ENCODE measurements at places on chromosomes 12 and 14. TPM values are rescaled to one million over a fixed set of nuclear protein-coding genes. Genes with fewer than 3 reads are reported as not detected.

DNA sequence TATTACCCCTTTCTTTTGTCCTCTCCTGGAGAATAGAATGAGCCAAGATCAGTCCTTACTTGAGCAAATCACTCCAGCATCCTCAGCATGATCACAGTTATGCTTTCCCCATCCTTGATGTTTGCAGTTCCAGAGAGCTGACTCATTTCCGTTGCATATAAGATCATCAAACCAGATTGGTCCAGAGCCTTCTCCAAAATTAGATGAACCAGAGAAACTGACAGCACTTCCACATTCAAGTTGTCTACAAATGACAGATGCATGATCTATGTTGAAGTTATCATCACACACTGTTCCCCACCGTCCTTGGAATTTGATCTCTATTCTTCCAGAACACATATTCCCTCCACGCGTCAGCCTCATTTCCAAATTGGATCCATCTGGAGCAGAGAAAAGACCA is 4.8 kb downstream of the CD163 start:
- no peak overlapping the region for H3K4me3 ChIP-seq
- H3K27me3 ChIP-seq = no peaks in the 10 kb centered on the region
- no peaks in the 10 kb centered on the region for H3K4me1 ChIP-seq
- no peak for DNase-seq

DNA sequence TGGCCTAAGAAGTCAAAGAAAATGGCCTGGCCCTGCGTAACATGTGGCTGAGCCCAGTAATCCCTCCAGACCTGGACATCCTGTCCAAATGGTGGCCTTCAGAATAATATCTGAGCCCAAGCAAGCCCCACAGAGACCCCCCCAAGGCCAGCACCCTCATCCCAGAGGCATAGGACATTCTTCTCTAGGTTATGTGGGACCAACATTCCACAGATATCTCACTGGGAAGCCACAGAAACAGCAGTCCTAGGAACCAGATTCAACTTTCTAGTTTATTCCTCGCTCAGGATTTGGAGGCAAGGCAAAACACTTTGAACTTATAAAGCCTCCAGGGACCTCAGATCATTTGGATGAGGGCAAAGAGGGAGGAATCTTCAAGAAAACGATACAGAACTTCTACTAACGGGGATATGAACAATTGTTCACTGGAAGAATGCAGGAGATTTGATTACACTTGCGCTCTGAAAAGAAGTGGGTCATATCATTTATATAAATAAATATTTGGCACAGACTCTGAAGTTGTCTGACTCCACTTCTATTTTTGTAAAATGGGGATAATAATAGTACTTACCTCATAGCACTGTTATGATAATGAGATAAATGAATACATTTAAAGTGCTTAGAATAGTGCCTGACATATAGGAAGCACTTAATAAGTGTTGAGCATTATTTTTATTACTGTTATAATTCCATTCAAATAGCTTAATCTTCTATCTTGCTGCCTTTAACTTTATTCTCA is 171.5 kb downstream of the NUAK1 start:
- no peak overlapping the region for H3K27ac ChIP-seq
- H3K27me3 ChIP-seq = no peaks in the 10 kb centered on the region
- no peaks in the 10 kb centered on the region for H3K4me1 ChIP-seq
- no peaks in the 10 kb centered on the region for H3K36me3 ChIP-seq
- no peak overlapping the region for H3K4me3 ChIP-seq
- DNase-seq = no peak

GRCh38 chr14:48747561-48748089 is 838.6 kb downstream of the RPS29 start:
- no peaks in the 10 kb centered on the region for H3K4me1 ChIP-seq
- H3K36me3 ChIP-seq = no peaks in the 10 kb centered on the region
- no peak overlapping the region for H3K4me3 ChIP-seq
- no peaks in the 10 kb centered on the region for H3K27me3 ChIP-seq
- DNase-seq = no peak

DNA sequence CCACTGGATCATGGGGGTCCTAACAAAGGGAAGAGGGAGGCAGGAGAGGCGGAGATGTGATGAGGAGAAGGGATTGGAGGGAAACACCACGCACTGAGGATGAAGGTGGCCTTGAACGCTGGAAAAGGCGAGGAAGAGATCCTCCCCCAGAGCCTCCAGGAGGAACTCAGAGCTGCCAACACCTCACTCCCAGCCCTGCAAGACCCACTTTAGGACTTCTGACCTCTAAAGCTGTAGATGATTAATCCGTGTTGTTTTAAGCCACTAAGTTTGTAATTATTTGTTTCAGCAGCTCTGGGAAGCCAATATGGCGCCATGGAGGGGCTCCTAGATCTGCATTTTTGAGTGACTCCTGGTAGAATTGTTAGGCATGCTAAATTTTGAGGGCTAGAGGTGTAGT is 74.6 kb upstream of the CEP83 start:
- no peaks in the 10 kb centered on the region for H3K36me3 ChIP-seq
- H3K4me1 ChIP-seq = no peaks in the 10 kb centered on the region
- DNase-seq = no peak
- no peak overlapping the region for H3K4me3 ChIP-seq
- H3K27ac ChIP-seq = no peak overlapping the region

DNA sequence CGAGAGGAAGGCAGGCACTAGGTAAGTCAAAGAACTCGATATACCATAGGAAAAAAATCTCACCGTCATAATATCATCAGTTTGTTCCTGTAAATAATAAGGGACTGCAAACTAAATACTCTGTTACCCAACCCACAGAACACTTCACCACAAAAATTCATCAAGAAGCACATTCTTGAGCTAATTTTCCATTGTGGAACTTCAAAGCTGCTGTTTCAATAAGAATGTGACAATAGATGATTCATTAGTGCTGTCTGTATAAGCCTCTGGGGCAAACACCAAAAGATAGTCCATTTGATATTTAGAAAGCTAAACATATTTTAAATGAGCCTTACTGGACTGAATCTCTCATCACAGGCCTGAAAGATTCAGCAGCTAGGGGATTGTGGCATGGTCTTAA is 219.4 kb downstream of the KSR2 start:
- no peaks in the 10 kb centered on the region for H3K27me3 ChIP-seq
- H3K36me3 ChIP-seq = no peaks in the 10 kb centered on the region
- H3K4me1 ChIP-seq = no peaks in the 10 kb centered on the region
- DNase-seq = no peak
- H3K4me3 ChIP-seq = no peak overlapping the region

GRCh38 chr14:51844081-51844881 is 16.1 kb upstream of the GNG2 start:
- DNase-seq = peak; percentile 83
- peak overlapping the region; percentile 93 for H3K27ac ChIP-seq
- H3K4me3 ChIP-seq = no peak overlapping the region
- H3K27me3 ChIP-seq = no peaks in the 10 kb centered on the region

GRCh38 chr12:25434515-25434914 is 118.6 kb downstream of the LMNTD1 start:
- DNase-seq = no peak
- H3K4me1 ChIP-seq = no peaks in the 10 kb centered on the region
- H3K4me3 ChIP-seq = no peak overlapping the region
- no peak overlapping the region for H3K27ac ChIP-seq
- H3K27me3 ChIP-seq = no peaks in the 10 kb centered on the region

DNA sequence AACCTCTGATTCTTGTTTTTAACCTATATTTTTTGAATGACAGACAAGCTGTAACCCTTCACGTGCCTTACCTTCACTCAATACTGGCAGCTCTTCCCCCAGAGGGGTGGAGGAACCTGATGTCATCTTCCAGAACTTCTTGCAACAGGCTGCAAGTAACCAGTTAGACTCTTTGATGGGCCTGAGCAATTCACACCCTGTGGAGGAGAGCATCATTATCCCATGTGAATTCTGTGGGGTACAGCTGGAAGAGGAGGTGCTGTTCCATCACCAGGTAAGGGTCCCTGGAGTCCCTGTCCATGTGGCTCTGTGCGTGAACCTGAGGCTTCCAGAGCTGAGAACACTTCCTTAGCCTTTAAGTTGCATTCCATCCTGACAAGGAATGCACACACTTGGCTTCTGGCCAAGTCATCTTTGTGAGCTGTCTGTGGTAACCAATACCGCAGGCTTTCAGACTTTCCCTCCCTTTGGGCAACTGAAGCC is 22.7 kb downstream of the TRAFD1 start:
- no peaks in the 10 kb centered on the region for H3K27me3 ChIP-seq
- H3K27ac ChIP-seq = peak overlapping the region; percentile 76
- no peak for DNase-seq
- peaks cover 37% of the 10 kb centered on the region for H3K4me1 ChIP-seq

- no peak overlapping the region for H3K4me3 ChIP-seq
- DNase-seq = no peak
- H3K27ac ChIP-seq = peak overlapping the region; percentile 15
- H3K4me1 ChIP-seq = peaks cover 21% of the 10 kb centered on the region
- 0 out of 2 replicates have a peak, but pooled peaks cover 6% of the 10 kb centered on the region for H3K36me3 ChIP-seq
Measured at GRCh38 chr12:44581642-44582242, 294.4 kb downstream of the NELL2 start.

DNA sequence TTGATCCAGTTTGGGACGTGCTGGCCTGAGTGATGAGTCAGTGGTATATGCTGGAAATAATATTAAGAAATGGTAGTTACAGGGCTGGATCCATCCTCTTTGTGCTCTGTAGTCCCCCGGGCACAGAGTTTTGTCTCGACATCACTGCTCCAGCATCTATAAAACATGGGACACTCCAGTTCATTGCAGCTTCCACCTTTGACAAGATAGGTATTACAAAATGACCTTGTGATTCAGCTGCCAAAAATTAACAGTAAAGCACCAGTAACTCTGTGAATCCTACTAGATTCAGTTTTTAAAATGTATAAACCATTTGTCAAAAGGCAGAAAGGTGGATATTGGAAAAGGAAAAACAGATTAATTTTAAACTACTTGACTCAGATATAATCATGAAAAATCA is 14.6 kb upstream of the GNG2 start:
- H3K27me3 ChIP-seq = no peaks in the 10 kb centered on the region
- H3K27ac ChIP-seq = peak overlapping the region; percentile 93
- peaks cover 60% of the 10 kb centered on the region for H3K4me1 ChIP-seq

DNA sequence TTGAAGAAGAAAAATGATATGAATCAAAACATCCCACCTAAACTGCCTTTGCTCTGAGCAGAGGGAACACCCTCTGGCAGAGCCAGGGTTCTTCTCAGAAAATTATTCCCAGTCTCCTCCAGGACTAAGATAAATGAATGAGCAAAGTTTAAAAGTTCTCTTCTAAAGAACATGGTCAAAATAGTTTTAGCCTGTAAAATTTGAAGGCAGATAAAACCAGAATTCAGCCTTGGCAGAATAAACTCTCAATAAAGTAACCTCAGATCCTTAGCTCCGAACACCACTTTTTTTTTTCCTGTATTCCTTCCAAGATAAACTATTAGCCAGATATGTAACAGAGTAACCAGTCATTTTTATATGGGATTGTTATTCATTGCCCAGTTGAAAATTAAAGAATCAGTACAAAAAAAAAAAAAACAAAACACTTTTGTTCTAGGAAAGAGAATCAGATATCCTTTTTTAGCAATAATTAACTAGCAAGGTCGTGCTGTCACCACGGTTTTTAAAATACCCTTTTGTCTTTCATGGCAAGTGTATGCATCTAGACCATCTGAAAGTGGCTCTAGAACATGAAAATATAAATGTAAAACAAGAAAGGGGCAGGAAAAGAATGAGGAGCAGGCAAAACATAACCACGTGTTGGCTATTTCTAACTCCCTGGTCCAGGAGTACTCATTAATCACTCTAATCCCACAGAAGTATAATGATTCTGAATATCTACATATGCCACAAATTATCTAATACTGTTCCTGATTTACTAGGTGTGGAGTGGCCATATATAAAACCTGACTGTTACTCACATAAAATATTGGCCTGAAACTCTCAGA is 60.8 kb downstream of the CAPZA3 start:
- H3K4me3 ChIP-seq = no peak overlapping the region
- H3K27ac ChIP-seq = no peak overlapping the region
- no peaks in the 10 kb centered on the region for H3K36me3 ChIP-seq

DNA sequence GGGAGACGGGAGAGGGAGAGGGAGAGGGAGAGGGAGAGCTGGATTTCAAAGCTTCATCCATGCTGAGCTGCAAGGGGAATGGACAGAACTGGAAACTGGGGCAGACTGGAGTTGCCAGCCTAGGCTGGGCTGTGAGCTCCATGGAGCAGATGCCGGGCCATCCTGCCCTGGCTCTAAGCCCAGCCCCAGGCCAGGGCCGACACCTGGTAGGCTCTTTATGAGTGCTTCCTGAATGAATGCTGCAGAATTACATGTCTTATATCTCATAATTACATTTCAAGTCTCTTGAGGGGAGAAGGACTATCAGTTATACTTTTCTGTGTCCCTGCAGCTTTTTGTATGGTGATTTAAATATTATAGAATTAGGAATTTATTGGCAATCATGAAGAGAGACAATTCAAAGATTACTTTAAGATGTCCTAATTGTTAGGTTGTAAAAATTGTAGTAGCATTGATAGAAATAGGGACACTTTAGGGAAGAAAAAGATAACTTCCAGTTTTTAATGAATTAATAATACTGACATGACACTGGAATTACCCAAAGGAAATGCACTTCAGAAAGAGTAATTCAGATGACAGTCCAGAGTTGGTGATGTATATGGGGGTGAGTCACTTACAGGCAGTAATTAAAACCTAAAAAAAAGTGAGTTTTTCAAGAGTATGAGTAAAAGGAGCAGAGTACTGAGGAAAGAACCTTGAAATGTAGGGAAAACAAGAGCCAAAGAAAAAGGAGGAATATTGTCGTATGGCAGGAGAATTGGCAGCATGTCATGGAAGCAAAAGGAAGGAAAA is 29.0 kb downstream of the SCYL2 start:
- H3K4me3 ChIP-seq = no peak overlapping the region
- no peak for DNase-seq
- H3K36me3 ChIP-seq = peaks cover 46% of the 10 kb centered on the region
- H3K27ac ChIP-seq = no peak overlapping the region
- H3K27me3 ChIP-seq = no peaks in the 10 kb centered on the region
- H3K4me1 ChIP-seq = no peaks in the 10 kb centered on the region

GRCh38 chr14:87960013-87960787 is 32.8 kb downstream of the GALC start:
- H3K36me3 ChIP-seq = 0 out of 2 replicates have a peak, but pooled peaks cover 3% of the 10 kb centered on the region
- H3K27me3 ChIP-seq = no peaks in the 10 kb centered on the region
- H3K4me1 ChIP-seq = peaks cover 11% of the 10 kb centered on the region
- H3K27ac ChIP-seq = no peak overlapping the region
- no peak overlapping the region for H3K4me3 ChIP-seq

DNA sequence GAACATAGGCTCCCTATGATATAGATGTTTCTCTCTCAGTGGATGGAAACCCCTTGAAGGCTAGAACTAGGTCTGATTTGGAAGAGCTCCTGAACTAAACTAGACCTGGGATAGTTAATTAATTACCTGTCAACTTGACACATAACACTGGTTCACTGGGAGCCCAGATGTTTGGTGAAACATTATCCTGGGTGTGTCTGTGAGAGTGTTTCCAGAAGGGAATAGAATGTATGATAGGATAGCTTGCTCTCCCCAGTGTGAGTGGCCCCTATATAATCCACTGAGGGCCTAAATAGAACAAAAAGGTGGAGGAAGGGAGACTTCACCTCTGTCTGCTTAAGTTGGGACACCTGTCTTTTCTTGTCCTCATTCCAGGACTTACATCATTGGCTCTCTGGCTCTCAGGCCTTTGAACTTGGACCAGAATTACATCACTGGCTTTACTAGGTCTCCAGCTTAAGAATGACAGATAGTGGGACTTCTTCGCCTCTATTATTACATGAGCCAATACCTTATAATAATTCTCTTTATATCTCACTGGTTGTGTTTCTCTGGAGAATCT is 194.1 kb downstream of the KTN1 start:
- no peaks in the 10 kb centered on the region for H3K36me3 ChIP-seq
- H3K27ac ChIP-seq = no peak overlapping the region
- no peak for DNase-seq
- H3K4me1 ChIP-seq = no peaks in the 10 kb centered on the region
- no peaks in the 10 kb centered on the region for H3K27me3 ChIP-seq
- no peak overlapping the region for H3K4me3 ChIP-seq

PITPNM2 gene
- total RNA-seq = 0.04 TPM

SERPINA5 gene
- not detected for total RNA-seq

DPY19L2 gene
- not detected for total RNA-seq

GPR65 gene
- total RNA-seq = 8.1 TPM

GALNT8 gene
- total RNA-seq = not detected

ABCD2 gene
- total RNA-seq = not detected

SLC5A8 gene
- not detected for total RNA-seq

Data from Karpas-422 (cell line).